ENCODE measurements at places on chromosomes 7 and 10.
A peak's percentile ranks its signal among the peaks of the same experiment; 100 is the strongest.

DNA sequence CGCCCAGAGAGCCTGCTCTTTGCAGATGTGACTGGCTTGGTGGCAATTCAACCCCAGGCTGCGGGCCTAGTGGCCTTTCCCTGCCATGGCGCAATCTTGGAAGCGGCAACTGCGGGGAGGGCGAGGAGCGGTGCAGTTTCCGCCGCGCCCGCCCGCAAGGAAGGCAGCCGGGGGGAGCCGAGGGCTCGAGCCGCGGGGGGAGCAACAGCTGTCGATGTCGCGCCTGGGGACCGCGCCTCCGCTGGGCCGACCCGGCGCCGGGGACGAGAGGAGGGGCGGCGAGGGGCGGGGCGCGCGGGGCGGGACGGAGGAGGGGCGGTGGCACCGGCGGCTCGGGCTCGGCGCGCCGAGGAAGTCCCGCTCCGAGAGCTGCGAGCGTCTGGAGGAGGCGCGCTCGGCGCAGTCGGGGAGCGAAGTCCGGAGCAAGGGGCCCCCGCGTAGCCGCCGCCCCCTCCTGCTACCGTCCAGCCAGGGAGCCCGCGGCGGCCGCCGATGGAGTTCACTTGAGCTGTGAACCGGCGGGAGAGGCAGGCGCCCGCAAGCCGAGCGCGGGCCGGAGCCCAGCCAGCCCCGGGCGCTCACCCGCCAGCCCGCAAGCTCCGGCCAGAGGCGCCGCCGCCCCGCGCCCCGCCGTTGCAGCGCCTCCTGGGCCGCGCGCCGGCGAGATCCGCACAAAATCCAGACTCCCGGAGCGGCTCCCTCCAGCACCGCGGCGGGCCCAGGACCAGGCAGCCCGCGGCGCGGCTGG is 438.1 kb upstream of the GALNT17 start:
- peak; percentile 70 for DNase-seq

DNA sequence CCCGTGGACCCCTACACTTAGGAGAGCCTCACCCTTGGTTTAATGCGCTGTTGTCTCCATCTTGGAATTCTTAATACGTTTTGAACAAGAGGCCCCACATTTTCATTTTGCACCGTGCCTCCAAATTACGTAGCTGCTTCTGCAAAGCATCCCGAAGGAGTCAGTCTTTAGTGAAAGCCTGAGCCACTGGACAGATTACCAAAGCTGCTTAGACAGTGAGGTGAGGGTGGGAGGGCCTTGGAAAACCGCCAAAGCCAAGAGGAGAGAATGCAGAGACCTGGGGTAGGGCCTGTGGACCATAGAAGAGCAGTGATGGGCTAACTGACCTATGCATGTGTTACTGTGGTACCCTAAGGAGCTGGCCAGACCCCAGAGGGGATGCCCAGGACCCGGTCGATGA is 4.2 kb upstream of the TCAF1 start:
- DNase-seq: no peak

- DNase-seq: no peak
Observed at GRCh38 chr7:29346231-29346978, 151.8 kb downstream of the CHN2 start.

DNA sequence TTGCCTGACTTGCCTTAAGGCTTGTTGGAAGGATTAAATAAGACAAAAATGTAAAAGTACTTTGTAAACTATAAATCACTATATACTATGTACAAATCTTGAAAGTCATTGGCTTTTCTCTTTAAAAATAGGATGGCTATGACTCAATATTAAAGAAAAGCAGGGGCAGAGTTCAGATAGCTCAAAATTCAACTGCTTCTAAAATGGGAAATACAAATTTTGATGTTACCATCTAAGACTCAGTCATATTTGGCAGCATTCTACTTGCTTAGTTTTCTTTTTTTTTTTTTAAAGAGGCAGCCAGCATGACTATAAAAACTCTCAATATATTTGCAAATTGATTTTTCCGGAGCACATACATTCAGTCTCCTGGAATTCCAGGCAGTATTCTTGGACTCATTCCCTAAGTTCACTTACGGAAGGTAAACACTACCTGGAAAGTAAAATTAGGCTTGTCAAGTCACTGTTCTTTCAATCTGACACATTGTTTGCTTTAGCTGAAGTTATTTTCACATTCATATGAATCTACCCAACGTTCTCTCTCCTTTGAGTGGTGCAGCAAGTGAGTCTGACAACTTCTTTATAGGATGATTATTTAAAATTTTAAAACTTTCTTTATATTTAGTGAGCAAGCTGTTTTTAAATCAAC is 133.8 kb upstream of the CCDC6 start:
- DNase-seq: no peak

GRCh38 chr7:101923602-101923985 is 106.2 kb downstream of the CUX1 start:
- no peak for DNase-seq

DNA sequence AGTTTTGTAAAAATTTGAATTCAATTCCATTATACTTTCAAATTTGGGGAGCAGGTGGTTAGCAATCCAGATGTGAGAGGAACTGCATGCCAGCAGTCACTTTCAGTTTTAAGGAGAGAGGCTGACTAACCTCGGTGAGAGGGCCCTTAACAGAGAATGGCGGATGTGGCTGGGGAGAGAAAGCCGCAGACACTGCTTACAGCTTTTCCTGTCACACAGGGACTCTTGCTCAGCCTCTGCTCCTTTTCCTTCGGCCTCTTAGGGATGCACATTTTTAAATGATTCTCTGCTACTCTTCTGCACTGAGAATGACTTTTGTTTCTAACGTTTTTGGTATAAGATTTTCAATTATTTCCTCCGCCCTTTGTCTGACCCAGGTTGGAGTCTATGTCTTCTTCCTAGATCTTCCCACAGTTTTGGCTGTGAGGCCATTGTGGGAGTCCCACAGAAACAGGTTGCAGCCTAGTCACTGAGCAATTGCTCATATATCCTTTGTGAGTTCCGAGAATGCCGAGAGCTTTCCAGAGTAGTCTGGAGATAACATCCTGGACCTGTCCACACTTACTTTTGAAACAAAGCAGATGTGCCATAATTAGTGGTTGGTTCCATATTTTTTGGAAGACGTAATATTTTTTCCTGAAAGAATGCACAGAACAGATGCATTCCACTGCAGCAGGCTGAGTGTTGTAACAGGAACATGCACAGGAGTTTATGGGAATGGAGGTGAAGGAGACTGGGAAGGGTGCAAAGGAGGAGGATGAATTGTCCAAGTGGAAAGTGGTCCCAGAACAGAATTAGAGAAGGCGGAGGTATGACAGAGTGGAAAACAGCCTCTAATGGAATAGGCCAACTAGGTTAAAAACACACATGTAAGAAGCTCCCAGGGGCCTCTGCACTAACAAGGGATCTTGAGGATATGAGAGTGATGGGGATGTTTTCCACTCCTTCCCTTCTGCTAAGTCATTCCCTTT is 168.0 kb upstream of the ZNF32 start:
- no peak for DNase-seq

Measured in DMS79 treated with DMSO at 0.1 percent for 48 hours (cell line).